ENCODE measurements at places on chromosomes 5 and 9.

GRCh38 chr5:83321483-83322055 is 150.0 kb upstream of the VCAN start:
- DNase-seq, result no peak

DNA sequence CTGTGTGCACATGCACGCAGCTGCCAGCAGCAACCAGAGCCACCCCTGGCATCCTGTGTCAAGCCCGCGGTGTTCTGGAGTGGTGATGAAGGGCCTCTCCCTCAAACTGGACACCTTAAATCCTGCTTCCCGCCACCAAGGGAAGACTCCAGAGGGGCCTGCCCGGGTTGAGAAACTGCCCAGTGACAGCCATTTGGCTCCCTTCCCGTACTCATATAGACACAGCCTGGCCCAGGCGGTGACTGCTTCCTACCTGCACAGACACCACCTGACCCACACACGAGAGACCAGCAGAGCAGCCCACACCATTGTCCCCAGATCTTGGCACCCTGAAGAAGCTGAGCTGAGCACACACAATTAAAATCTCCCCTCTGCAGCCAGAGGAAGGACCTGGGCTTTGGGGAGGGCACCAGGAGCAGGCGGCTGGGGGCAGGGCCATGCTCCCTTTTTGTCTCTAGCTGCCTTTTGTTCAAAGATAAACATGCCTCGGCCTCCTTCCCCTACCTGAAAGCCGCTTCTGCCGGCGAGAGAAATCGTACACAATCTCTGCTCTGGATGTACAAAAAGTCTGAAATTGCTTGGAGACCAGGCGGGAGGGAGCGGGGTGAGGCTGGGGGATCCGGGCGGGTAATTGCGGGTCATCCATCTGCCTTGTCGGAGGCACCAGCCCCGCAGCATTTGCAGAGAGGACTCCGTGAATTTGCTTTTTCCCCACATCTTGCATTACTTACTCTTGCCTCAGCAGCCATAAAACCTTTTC is 78.4 kb downstream of the TSPAN17 start:
- DNase-seq, result no peak

GRCh38 chr5:5767286-5767928 is 344.9 kb downstream of the ICE1 start:
- no peak for DNase-seq

DNA sequence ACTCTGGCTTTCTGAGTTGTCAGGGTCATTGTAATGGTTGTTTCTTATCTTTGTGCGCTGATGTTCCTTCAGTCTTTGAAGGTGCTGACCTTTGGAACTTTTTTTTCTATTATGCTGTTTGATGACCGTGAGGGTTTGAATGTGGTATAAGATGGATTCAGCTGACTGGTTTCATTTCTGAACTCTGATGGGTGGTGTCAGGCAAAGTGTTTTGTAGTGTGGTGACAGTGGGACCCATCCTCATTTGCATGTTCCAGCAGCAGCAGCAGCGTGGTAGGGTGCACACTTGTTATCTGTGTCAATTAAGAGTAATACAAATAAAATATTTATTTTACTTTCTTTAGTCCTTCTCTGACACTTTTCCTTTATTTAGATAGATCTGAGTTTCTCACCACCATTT is 227.7 kb upstream of the PRR16 start:
- no peak for DNase-seq

- no peak for DNase-seq
These were observed 193.1 kb upstream of the PTGER4 start for GRCh38 chr5:40486437-40487275.

- DNase-seq, result no peak
These were observed 87.5 kb upstream of the CDH9 start for GRCh38 chr5:27125856-27126255.

- DNase-seq, result no peak
These were observed 35.5 kb downstream of the OLFML2A start for GRCh38 chr9:124812441-124812876.

DNA sequence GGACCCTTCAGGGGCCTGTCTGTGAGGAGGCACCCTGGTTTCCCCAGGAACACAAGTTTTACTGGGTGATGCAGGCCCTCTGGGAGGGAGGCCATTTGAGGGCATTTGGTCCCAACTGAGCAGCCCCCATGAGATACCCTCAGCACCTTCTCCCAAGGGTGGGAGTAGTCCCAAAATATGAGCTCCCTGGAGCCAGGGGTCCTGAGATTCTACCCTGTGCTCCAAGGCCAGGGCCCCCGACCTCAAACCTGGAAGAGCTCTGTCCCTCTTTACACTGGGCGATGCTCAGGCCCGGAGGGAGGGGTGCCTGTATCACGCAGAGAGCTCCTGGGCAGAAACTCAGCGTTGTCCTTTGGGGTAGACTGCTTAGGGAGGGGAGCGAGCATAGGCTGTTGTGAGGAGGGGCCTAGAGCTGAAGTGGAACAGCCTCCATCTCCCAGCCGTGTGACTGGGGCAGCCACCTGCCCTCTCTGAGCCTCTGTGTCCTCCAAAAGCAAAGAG is 64.0 kb upstream of the SYNPO start:
- no peak for DNase-seq

DNA sequence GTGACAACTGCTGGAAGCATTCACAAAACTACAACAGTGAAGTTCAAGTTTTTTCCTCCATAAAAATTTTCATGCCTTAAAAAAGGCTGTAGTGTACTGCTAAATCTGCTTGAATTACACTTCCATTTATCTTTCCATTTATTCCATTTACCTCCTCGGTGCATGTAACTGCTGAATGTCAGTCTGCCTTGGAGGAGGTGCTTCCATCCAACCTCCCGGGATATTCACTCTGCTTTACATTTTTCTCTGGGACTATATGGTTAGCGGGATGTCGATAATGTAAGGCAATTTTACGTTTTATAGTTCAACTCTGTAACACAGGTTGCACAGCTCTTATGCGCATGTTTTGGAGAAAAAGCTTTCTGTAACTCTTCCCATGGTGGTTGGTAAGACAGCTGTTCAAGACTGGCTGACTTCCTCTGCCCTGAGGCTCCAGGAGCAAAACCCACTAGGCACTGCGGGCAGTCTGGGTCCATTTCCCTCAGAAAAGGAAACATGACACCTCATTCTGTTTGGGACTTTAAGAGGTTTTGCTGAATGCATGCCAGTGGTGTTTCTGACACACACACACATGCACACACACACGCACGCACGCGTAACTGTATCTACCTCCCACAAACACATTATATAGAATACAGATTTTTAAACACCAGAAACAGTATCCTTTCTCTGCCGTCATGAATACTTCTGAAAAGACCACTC is 66.1 kb downstream of the SPTLC1 start:
- DNase-seq, result no peak

GRCh38 chr5:50658246-50658645 is 8.2 kb upstream of the PARP8 start:
- DNase-seq, result no peak

- DNase-seq, result no peak
These were observed 6.5 kb downstream of the IRX1 start for GRCh38 chr5:3601911-3602782.

- DNase-seq, result peak; percentile 15
These were observed 814.5 kb downstream of the MTRR start for GRCh38 chr5:8683496-8683895.

GRCh38 chr9:107888773-107889227 is 399.2 kb upstream of the KLF4 start:
- no peak for DNase-seq

GRCh38 chr9:19768798-19769197 is 20.0 kb downstream of the SLC24A2 start:
- no peak for DNase-seq

GRCh38 chr9:126581893-126582292 is 31.8 kb upstream of the LMX1B start:
- DNase-seq, result no peak

DNA sequence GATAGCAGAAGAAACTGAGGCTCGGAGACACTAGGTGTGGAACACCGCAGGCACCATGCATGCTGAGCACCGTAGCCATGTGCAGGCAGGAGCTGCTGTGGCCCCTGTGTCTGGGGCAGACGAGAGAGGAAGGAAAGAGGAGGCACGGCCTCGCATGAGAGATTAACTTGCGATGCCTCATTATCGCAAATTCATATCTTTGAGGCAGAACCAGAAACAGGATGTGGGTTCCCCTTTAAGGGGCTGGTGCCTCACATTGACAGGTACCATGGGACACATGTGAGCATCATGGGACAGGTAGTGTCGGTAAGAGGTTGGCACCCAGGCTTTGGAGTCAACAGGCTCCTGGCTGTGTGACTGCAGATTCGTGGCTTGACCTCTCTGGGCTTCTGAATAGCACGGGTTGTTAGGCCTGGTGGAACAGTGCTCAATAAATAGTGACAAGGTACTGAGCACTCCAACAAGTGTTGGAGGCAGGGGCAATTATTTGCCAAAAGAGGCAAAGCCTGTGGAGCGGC is 40.8 kb downstream of the NAIF1 start:
- DNase-seq, result no peak

DNA sequence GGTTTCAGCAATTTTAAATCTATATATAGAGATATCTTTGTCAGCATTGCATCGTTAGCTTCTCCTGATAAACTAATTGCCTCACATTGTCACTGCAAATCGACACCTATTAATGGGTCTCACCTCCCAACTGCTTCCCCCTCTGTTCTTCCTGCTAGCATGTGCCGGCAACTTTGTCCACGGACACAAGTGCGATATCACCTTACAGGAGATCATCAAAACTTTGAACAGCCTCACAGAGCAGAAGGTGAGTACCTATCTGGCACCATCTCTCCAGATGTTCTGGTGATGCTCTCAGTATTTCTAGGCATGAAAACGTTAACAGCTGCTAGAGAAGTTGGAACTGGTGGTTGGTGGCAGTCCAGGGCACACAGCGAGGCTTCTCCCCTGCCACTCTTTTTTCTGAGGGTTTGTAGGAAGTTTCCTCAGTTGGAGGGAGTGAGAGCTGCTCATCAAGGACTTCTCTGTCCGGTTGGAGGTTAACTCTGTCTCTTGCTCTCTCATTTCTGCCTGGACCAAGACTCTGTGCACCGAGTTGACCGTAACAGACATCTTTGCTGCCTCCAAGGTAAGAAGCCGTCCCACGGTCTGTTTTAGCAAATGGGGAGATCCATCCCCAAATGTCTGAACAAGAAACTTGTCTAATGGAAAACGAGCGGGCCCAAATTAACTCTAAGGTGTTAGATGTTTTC is at the start of gene IL4:
IL4 (plus strand) TSS at position 51 of the 692 bp plus-strand sequence; CDS start at position 113, 62 bp downstream.
- no peak for DNase-seq

- DNase-seq, result peak; percentile 34
These were observed 40.3 kb upstream of the CDKN2AIPNL start for GRCh38 chr5:134451936-134452505.

GRCh38 chr9:136324501-136325300 is 2.6 kb upstream of the GPSM1 start:
- peak; percentile 50 for DNase-seq

GRCh38 chr5:169910393-169910792 is 69.9 kb downstream of the INSYN2B start:
- DNase-seq, result no peak
